ENCODE measurements at places on chromosomes 13 and 19.

GRCh38 chr19:3171894-3172672, 6.5 kb upstream of the S1PR4 start:
- DNase-seq = no peak

DNA sequence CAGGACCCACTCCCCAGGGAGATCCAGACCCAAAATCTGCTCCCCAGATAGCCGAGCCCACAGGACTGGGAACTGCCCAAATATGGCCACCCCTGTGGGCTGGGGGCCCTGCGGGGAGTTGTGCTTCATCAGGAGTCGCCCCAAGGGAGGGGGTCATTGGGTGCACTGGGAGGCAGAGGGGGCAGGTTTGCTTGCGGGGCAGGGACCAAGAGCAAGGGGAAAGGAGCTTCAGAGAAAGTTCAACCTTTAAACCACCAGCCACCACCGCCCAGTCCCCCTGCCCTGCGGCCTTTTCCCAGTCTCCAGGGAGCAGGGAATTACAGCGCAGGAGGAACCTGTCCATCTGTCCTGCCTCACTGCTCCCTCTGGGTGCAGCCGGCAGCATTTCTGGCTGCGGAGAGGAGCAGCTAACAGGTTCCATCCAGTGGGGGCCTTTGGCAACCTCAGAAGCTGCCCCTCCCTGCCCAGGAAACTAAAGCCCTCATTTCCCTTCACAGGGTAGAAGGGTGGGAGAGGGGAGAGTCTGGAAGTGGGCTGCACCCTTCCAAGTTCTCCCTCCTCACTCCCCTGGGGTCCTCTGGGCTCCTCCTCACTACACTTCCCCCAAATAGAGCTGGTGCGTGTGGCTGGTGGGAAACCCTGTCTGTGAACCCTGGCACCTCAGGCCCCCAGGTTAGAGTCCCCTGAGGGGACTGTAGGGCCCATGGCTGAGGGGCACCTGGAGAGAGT, 13.8 kb upstream of the ASF1B start:
- DNase-seq = no peak

GRCh38 chr13:48491423-48492095, 41.3 kb downstream of the RCBTB2 start:
- no peak for DNase-seq

DNA sequence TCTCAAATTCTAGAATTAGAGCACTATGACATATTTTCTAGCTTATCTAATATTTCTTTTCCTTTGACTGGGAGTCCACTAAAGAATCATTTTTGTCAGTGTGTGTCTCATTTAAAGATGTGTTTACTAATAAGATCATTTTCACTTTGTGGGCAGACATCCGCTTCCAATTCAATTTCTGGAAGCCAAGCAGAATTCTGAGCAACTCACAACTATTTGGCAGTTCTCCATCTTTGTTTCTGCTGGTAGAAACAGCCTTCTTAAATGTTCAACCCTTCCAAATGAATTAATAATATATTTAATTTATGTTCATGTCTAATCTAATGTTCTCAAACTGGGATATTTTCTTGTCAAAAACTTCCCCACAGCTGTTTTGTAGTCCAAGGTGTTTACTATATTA, 411.8 kb downstream of the KCTD12 start:
- no peak for DNase-seq

DNA sequence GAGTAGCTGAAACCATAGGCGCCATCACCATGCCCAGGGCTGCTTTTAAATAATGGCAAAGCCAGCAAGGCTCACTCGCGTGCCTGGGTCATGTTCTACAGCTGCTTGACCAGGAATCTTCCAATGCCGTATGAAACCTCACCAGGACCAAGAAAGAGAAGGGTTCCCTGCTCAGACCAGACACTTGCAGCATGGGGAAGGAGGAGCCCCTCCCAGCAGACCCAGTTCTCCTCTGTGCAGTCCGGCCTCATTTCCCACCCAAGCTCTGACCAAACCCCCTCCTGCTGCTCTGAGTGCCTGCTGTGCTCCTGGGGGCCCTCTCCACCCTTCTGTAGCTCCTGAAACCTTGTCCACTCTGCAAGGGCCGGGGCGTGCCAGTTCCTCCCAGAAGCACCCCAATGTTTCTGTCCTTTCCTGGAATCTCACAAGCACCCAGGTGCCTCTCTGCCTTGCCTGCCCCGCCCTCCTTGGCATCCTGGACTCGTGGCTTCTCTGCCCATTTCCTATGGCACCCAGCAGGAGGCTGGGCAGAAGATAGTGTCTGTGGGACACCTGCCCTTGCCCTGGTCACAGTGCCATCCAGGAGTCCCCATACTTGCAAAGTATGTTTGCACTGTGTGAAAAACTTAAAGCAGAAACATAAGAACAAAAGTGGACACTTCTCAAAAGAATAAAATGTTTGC, 6.8 kb upstream of the SLC7A9 start:
- DNase-seq = no peak

GRCh38 chr19:20278342-20278741, 111.3 kb downstream of the ZNF486 start:
- DNase-seq = no peak

DNA sequence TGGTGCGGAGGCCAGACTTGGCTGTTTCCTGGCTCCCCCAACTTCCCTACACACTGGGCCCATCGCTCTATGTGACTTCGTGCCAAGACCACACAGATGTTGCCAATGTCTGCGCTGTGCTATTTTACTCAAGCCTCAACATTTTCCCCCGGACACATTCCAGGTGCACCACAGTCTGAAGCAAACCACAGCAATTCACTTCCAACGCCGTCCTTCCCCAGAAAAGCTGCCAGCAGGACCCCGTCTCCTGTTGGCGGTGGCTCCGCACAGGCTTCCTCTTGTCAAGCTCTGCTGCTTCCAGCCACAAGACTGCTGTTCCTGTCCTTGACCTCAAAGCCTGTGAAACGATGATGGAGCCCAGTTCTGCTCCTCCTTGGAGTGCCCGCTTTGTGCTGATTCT, 100.7 kb downstream of the CRYL1 start:
- no peak for DNase-seq

- no peak for DNase-seq
Measured at GRCh38 chr13:67184247-67184646, 45.9 kb downstream of the PCDH9 start.

DNA sequence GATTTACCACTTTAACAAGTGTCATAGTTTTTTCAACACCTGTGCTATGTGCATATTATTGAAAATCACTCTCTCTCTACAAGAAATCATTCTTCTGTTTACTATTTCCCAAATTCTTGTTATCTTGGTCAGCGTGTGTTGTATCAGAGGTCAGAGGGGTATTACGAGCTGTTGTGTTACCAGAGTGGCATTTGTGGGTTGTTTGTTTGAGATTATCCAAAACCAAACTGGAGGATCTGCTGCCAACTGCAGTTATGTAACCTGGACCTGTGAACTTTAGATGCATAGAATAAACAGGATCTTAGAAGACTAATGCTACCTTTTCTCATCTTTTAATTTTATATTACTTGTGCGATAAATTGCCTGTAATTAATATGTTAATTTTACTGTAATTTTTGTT, 1751.4 kb upstream of the SPRY2 start:
- DNase-seq = no peak

DNA sequence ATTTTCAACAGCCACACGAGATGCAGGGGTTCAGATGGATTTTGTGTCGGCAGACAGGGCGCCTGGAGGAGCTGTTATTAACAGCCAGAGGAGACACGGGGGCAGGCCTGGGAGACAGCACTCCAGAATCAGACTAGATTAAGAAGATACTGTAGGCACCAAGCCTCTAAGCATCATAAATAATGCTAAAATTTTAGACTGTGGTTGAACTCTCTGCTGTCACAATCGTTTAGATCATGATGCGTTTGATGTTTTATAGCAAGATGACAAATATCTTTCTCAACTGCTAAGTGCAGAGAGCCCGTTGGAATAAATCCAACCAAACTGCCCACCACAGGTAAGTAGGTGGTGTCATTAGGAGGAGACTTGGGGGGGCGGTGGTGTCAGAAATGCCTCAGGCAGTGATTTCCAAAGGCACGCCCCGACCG, 63.9 kb downstream of the CEBPG start:
- DNase-seq = no peak

DNA sequence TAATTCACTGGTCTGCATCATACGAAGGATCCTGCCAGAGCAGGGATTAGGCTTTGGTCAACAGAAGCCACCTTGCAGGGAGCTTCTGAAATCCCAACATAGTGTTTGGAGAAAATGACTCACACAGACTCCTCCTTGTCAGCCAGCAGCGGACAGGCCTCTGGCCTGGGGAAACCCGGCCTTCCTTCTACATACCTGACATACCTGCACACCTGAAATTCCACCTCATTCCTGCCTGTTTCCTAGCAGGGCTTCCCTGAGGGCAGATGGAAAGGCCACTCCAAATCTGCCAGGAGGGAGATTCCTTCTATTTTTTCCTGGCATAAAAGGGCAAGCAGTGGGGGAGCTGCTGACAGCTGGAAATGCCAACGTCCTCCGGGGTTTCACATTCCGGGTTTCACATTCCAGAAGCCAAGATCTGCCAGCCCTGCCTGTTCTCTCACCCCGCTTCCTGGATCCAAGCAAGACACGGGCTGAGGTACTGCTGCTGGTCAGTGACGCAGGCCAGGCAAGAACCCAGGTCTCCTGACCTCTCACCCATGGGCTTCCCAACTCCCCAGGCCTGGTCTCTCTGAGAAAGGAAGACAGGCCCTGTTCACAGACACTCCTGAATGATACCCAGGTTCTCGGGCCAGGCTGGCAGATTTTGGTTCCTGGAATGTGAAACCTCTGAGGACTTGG, 18.2 kb upstream of the IGFL1 start:
- no peak for DNase-seq

- no peak for DNase-seq
Measured at GRCh38 chr13:38630780-38631179, 56.1 kb upstream of the FREM2 start.

- DNase-seq = no peak
Measured at GRCh38 chr19:452829-453228, 8.0 kb downstream of the SHC2 start.

DNA sequence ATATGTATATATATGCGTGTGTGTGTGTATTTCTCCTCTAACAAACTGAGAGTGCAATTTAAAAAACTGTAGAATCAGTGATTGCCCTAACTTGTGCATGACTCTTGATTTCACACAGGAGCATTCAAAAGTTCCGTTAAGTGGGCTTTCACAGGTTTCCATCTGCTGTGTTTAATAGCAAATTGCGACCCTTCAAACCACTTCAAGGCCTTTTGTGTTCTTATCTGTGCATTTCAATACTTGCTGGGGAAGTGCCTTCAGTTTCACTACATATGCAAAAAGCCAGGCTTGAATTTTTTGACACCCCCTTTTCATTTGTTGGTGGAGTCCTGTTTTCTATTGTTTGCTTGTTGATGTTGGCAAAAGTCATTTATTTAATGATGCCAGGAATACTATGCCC, 158.0 kb downstream of the TM9SF2 start:
- DNase-seq = peak; percentile 58

- DNase-seq = no peak
Measured at GRCh38 chr13:30224732-30225131, 82.6 kb downstream of the KATNAL1 start.

GRCh38 chr19:47755762-47756626, 10.6 kb downstream of the NOP53 start:
- no peak for DNase-seq

- no peak for DNase-seq
Measured at GRCh38 chr19:39083983-39084731, at the start of gene ACP7. Gene ACP7, plus strand, starts transcription at chr19:39084368. Its CDS starts 902 bp downstream, at chr19:39085270.

DNA sequence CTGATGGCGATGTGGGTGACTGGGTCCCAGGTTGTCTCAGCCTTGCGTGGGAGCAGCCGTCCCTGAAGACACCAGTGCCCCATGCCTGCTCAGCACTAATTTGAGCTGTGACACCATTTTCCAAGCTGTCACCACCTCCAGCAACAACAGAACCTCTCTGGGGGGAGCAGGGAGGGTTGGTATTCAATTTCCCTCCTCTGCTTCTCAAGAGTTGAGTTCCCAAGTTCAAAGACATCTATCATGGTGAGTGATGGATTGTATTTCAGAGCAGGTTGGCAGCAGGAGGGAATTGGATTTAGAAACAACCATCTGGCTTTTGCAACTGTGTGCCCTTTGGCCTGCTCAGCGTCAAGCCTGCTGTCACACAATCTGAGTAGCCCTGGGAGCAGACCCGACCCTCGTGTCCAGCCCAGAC, 46.9 kb upstream of the UQCRFS1 start:
- DNase-seq = no peak

Measured in NCI-H345 (cell line).